ENCODE measurements at places on chromosomes 2 and 18. TPM values are rescaled to one million over a fixed set of nuclear protein-coding genes. Genes with fewer than 3 reads are reported as not detected.

Gene UGT1A6
- total RNA-seq: 105 TPM

Gene LCT
- total RNA-seq: not detected

Gene CYBRD1
- total RNA-seq: 15.1 TPM

Gene TUBA3E
- not detected for total RNA-seq

All from right lobe of liver (tissue), 6 donors.